Stimulated activated CD4-positive, alpha-beta T cell treated with anti-CD3 and anti-CD28 coated beads, TNF-alpha, amount 100 ng/mL, for 24 hours (primary cell): ENCODE measurements at places on chromosomes 3 and 15.

- DNase-seq, result no peak
Observed at GRCh38 chr3:29639578-29640290, 358.9 kb downstream of the RBMS3 start.

DNA sequence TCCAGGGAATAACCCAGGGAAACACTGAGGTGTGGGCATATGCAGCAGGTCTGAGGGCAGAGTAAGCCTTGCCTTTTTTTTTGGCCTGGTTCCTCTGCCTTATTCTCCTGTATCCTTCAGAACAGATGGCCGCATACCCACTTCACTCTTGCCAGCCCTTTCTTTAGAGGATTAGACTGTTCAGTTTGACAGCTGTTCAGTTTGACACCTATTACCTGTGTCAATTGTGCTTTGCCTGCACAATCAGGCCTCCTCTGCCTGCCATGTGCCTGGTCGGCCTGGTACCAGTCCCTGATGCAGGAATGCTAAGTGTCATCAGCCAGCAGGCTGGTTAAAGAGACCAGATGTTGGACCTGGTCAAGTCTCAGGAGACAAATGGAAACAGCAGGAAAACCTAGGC lies 22.3 kb downstream of the TM6SF1 start:
- DNase-seq, result no peak

DNA sequence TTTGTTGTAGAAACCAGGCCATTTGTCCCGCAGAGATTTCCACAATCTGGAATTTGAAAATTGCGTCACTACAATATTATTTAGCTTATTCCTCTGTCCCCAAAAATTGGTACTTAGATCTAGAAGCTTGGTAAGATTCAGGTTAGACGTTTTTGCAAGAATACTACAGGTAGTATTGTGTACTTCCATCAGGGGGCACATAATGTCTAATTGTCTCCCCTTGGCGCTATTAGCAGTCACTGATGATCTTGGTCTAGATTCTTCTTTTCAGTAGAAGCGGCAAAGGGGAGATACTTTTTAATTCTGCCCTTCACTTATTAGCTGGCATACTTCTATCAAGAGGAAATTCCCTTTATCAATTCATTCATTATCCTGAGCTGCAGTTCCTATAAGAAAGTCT lies 42.6 kb upstream of the TRIM42 start:
- DNase-seq, result no peak

- no peak for DNase-seq
Observed at GRCh38 chr3:153903430-153903829, 217.8 kb upstream of the ARHGEF26 start.

DNA sequence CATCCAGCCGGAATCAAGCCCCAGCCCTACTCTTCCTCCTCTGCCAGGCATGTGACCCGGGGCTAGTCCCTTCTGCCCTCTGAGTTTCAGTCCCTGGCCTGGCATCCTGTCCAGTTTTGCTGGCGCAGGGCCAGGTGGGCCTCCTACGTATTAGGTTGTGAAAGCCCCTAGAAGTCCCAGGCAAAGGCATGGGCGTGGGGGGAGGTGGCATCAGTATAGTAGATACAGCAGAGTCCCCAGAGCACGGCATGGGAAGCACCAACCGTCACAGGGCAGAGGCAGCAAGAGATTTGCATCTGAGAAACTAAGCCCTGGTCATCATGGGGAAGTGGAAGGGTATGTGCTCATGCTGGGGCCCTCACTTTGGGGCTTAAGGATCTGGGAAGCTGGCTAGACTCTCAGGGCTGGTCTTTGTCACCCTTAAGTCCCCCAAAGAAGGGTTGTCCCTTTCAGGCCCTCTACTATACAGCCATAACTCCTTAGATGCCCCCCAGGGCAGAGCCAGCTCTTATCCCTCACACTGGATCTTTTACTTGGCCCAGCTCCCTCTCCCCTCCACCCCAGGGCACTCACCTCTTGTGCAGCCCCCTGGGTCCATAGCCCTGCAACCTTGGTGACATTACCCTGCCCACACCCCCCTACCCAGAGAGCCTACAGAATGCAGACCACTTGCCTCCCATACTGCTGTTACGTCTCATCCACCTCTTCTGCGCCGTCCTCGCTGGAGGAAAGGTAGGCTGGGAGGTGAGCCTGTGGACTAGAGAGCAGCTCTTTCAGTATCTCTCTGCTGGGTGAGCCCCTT lies 11.3 kb downstream of the NBEAL2 start:
- no peak for DNase-seq

DNA sequence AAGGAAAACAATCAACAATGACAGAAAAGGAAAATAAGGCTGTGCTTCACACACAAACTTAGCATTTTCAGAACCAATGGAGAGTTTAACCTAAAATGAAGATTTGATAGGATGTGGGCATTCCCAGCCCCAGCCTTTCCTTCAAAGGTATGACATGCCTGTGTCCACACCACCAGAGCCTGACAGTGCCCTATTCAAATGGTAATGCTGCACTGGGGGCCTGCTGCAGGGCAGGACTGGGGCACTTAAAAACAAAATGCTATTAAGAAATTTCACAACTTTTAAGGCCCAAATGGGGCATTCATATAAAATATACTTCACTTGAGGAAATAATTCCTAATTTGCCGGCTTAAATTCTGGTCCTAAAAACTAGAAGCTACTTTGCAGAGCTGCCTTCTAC lies 30.9 kb upstream of the TKT start:
- no peak for DNase-seq

GRCh38 chr3:185332026-185332735 lies 30.8 kb upstream of the MAP3K13 start:
- DNase-seq, result no peak

- no peak for DNase-seq
Observed at GRCh38 chr3:131007782-131008181, 18.8 kb downstream of the ASTE1 start.

- no peak for DNase-seq
Observed at GRCh38 chr15:53130943-53131342, 340.8 kb upstream of the ONECUT1 start.

GRCh38 chr3:132659365-132660051 lies at the start of gene ACAD11:
TSS of gene ACAD11 (minus strand) at chr3:132659809. CDS start at chr3:132659751, 58 bp downstream.
- no peak for DNase-seq
